ENCODE measurements at places on chromosomes 3 and 15. TPM values are rescaled to one million over a fixed set of nuclear protein-coding genes. Genes with fewer than 3 reads are reported as not detected.

The CEMIP gene
- total RNA-seq, result not detected

The EIF4E3 gene
- 34.5 TPM for total RNA-seq

The HYKK gene
- total RNA-seq, result 2.3 TPM

The DUOXA2 gene
- total RNA-seq, result not detected

The HTR3E gene
- total RNA-seq, result not detected

The GABRG3 gene
- not detected for total RNA-seq

The ONECUT1 gene
- not detected for total RNA-seq

The GLDN gene
- total RNA-seq, result not detected

The FBXO40 gene
- not detected for total RNA-seq

The ERICH6 gene
- 0.28 TPM for total RNA-seq

The HES1 gene
- total RNA-seq, result 0.92 TPM

The SPESP1 gene
- total RNA-seq, result not detected

The HYAL1 gene
- 0.30 TPM for total RNA-seq

The SRGAP3 gene
- total RNA-seq, result 2.3 TPM

The UBA3 gene
- total RNA-seq, result 35.0 TPM

The RLBP1 gene
- total RNA-seq, result not detected

The ALDH1L1 gene
- not detected for total RNA-seq

The SIDT1 gene
- 32.1 TPM for total RNA-seq

The NANOGP8 gene
- total RNA-seq, result not detected
